Stimulated activated CD4-positive, alpha-beta T cell treated with anti-CD3 and anti-CD28 coated beads, Interleukin-15, amount 100 ng/mL, for 24 hours (primary cell): ENCODE measurements at places on chromosomes 12 and 14.

- no peak for DNase-seq
Observed at GRCh38 chr12:23084236-23084995, 459.4 kb downstream of the ETNK1 start.

- DNase-seq, result no peak
Observed at GRCh38 chr14:72638021-72638420, 255.9 kb downstream of the DPF3 start.

GRCh38 chr12:6140651-6141447, 16.4 kb upstream of the VWF start:
- peak; percentile 59 for DNase-seq

DNA sequence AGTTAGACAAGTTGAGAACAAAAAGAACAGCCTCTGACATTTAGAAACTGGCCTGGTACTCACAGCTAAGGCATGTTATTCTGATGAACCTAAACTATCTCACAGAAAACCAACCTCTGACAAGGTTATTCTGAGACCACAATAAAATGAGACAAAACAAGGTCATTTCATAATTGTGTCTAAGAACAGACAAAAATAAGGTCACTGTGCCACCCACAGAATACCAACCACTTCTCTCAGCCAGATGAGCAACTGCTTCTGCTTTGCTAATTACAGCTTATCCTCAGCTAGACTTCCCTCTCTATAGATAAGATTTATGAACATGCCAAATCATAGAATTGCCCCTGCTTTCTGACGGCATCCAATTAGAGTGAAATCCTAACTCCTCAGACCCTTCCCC, 52.2 kb upstream of the CRACR2A start:
- DNase-seq, result no peak

- DNase-seq, result no peak
Observed at GRCh38 chr12:127717278-127717677, 549.7 kb upstream of the TMEM132C start.

GRCh38 chr12:4899364-4899763, 10.3 kb upstream of the KCNA1 start:
- no peak for DNase-seq

- no peak for DNase-seq
Observed at GRCh38 chr12:13817131-13817530, 164.3 kb downstream of the GRIN2B start.

- no peak for DNase-seq
Observed at GRCh38 chr12:25151476-25151875, 43.5 kb downstream of the DNAI7 start.

DNA sequence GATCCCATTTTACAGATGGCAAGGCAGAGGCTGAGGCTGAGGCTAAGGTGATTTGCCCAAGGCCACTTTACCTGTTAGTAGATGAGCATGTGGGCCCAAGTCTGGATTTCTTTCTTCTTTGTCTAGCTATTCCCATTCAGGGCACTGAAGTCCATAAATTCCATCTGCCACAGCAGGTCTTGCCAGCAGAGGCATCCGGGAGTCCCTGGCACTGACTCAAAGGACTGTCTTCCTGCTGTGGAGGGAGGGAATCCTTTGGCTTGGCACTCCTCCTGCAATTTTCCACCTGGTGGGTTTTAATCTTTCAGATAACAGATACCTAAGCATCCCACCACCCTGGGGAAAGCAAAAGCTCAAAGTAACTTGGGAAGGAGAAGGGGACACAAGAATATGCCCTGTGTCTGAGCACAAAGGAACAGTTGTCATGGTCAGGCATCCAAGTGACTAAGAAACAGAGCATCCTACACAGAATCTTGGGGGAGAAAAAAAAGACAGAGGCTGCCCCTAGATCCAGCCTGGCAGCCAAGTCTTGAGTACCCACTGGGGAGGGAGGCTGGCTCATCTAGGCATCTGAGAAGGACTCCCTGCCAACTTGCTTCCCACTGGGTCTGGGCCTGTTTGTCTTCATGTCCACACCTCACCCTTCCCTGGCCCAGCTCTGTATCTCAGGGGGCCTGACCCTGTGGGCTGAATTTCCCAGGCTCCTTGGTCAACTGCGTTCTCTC, 35.6 kb upstream of the CMKLR1 start:
- no peak for DNase-seq

DNA sequence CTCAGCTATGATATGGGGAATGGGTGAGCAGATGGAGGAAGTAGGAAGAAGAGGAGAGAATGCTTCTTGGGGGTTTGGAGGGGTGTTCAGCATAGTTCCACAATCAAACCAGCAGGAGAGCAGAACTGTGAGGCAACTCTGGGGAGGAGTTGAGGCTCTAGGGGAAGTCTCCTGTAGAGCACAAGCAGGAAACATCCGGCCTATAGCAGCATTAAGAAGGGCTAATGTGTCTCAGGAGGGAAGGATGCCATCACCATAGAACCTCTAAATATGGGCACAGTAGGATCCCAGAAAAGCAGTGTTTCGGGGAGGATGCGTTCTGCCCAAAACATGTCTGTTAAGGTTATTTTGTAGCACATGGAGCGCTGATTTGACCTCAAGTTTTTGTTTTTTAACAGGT, 8.4 kb upstream of the SALL2 start:
- no peak for DNase-seq

GRCh38 chr12:3040026-3040656, 37.0 kb upstream of the TSPAN9 start:
- DNase-seq, result no peak

- DNase-seq, result no peak
Observed at GRCh38 chr14:101230851-101231550, 327.5 kb upstream of the RTL1 start.

DNA sequence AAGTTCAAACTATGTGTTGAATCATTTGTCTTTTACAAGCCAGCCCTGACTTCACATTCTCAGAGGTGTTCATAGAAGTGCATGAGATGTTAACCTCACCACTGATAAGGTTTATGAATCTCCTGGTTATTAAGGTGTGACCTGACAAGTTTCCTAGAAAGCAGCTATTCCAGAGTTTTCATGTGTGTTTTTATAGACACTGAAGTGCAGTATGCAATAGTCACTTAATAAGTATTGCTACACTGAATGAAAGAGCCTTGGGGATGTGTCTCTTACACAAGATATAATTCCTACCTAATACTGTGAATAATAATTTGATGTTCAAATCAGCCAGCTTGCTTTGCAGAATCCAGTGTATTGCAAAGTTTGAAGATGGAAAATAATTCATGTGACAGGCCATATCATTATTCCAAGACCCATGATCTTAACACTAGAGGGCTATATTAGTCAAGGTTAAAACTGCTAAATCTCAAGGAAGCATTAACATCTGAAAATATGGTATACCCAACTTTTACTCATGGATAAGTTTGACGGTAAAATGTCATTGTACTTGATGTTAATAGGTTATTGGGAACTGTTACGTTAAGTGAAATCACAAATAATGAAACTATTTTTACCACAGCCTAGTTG, 13.0 kb downstream of the SLC25A3 start:
- no peak for DNase-seq

GRCh38 chr12:49763006-49763591, 21.7 kb downstream of the TMBIM6 start:
- DNase-seq, result peak; percentile 86

- no peak for DNase-seq
Observed at GRCh38 chr14:75563931-75564330, 14.5 kb upstream of the FLVCR2 start.

GRCh38 chr12:3821441-3821840, 51.8 kb downstream of the PARP11 start:
- DNase-seq, result no peak

DNA sequence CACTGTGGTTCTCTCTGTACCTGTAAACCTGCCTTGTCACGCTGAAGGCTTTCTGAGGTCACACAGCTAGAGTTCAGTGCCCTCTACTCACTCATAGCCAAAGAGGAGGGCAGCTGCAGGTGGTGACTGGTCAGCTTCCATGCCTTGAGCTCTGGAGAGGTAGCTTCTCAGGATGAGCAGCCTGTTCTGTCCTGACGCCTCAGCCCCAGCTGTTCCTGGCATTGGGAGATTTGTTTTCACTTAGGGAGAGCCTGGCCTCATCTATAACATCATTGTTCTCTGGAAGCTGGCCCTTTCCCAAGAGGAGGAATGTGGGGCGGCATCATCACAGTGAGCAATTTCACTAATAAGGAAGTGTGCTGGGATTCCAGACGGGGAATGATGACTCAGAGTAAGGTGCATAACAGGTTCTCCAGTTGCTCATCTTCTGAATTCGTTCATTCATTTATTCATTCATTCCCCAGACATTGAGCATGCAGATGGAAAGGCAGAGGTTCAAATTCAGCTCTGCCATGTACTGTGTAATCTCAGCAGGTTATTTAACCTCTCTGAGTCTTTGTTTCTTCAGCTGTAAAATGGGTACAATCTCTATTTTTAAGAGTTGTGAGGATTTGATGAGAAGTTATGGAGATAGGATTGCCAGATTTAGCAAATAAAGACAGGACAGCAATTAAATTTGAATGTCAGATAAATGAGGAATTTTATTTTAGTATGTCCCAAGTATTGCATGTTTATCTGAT, 255.8 kb upstream of the CRY1 start:
- no peak for DNase-seq

- DNase-seq, result no peak
Observed at GRCh38 chr12:52754135-52754534, 23.0 kb downstream of the KRT76 start.

DNA sequence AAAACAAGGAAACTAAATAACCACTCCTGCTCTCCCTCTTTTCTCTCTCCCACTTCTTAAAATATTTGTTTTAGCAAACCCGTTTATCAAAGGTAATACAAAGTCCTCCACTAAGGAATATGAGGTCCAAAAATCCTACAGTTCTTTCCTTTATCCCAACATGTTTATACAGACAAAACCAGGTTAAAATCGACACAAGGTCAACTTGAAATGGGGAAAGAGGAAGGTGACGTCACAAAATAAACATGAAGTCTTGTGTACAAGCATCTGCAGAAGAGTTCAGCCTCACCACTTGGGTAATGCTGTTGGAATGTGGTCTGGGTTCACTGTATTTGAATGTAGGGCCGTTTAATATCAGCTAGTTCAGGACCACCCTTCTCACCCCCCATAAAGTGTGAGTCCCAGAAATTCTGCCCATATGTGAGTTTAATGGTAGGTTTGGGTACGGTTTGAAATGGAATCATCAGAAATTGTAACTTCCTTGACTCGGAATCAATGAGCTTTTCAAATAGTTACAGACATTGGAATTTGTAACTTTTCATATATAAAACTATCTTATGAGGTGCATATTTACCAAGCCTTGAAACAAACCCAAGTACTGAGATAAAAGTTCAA, 120.0 kb upstream of the SLC38A2 start:
- no peak for DNase-seq

DNA sequence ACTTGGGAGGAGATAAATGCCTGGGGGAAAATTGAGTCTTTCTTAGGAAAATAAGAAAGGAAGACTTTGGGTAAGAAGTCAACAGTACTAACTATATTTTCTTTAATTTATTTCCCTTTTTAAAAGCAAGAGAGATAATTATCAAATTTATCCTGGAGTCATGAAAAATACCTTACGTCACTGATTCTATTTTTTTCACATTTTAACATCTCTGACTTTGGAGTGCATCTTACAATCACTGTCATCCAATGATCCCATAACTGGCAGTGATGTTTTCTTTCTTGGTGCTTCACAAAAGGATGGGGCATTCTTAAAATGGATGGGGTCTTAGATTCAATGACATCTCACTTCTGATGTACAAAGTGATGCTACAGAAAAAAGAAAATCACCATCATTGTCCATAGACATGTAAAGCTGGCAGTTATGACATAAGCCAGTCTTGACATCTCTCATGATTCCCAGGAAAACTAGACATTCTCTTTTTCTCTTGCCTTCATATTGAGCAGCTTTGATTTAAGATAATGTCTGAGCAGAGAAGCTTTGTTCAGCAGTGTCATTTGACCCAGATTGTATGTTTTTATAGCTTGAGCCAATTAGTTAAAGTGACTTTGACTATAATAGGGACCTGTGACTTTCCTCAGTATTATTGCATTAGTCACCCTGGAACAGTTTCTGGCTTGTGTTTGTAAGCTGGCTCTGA, 236.2 kb downstream of the EGLN3 start:
- DNase-seq, result no peak

DNA sequence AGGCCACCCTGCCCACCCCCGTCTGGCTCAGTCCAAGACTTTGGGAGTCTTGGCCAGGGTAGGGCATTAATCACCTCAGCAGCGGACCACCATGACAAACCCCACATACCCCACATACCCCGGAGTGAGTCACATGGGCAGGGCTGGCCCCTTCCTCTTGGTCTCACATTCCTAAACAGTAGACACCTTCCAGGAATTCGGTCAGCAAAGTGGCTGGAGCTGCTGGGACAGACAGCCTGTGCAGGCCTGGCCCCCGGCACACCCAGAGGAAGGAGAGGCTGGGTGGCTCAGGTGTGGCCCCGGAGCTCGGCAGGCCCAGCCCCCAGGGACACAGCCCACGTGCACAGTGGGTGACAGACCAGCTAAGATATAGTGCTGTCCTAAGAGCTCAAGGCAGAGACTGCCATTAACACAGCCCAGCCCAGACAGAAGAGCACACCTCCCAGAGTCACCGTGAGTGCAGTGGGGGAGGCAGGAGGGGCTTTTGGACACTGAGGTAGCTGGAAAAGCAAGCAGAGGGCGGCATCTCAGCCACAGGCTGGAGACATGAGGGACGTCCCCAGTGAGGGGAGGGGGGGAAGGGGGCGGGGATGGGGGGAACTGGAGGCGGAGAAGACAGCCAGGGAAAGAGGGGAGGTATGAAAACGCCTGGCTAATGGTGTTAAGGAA, 24.0 kb downstream of the CCDC85C start:
- no peak for DNase-seq

GRCh38 chr12:62761658-62762057, 173.3 kb downstream of the PPM1H start:
- no peak for DNase-seq

DNA sequence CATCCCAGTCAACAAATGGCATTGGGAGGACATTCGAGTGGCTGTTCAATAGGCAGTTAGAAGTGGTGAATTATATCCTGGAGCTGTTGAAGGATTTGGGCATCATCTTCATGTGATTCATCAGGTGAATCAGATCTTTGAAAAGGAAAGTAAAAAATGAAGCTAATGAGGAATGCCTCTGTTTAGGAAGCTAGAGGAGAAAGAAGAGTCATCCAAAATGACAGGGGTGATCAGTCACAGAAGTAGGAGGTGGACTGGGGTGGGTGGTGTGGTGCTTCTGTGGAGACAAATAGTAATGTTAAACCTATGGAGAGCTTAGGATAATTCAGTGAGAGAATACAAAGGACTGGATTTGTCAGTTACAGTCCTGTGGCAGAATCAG, 32.7 kb downstream of the DIP2B start:
- DNase-seq, result peak; percentile 41

GRCh38 chr12:76820888-76821482, 57.1 kb downstream of the ZDHHC17 start:
- peak; percentile 5 for DNase-seq

GRCh38 chr14:49977126-49977841, 84.4 kb downstream of the ARF6 start:
- DNase-seq, result peak; percentile 67

DNA sequence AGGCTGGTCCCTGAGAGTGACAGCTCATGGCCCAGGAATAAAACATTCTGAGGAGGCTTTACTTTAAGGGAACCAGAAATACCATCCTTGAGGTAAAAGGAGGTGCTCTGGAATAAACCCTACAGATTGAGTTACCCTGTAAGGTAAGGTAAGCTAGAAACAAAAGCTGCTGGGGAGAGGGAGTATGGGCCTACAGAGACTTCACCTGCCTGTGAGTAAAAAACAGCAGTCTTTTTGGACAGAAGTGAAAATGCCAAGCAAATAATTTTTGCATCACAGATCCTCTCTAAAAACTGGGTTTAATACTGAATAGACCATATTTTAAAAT, 41.2 kb downstream of the CORO1C start:
- no peak for DNase-seq
